ENCODE measurements at places on chromosomes 7 and 10.
A peak's percentile ranks its signal among the peaks of the same experiment; 100 is the strongest.

DNA sequence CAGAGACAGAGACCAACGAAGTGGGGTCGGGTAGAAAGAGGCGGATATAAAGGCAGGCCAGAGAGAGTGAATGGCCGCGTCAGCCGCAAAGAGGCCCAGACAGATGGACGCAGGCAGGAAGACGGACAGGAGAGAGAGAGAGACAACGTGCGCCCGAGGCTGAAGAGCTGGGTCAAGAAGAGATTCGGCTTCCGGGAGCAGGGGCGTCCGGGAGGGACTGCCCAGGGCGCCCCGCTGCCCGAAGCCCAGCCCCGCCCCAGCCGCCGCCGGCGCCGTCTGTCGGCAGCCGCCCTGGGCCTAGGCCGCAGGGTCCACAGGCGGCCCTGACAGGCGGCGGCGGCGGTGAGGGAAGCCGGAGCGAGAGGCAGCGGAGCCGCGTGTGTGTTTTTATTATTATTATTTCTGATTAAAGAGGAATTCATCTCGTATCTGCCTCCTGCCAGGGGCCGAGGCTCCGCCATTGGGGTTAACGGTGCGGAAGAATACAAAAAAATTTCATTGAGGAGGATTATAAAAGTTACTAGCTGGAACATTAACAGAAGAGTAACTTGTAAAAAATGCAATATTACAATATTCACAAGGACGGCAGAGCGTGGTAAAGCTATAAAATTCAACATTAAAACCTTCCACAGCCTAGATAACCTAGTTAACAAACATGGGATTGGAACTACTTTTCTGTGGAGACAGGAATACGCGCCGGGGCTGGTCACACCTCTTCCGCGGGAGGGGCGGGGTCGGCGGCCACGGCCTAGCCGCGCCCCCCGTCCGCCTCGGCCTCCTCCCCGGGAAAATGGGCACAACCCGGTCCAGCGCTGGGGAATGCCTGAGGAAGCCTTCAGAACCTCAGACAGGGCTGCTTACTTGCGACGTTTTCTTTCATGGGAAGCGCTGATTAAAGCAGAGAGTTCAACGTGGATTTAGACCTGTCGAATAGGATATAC, 29.7 kb upstream of the PAX2 start:
- DNase-seq: no peak

DNA sequence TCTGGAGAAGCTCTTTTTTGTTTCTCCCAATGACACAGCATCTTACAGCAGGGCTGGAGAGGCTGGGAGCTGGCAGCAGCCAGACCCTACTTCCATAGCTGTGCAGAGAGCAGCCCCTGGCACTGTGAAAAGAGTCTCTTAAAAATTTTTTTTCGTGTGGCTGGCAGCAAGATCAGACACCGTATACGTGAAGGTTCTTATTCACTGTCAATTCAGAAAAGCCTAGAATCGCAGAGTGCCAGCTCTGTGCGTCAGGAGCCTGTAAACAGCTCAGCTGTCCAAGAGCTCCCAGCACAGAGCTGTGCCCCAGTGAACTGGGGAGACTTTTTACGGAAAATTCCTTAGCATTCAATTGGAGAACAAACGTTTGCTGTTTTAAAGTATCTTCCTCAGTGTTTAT, 6.5 kb downstream of the BAG3 start:
- no peak for DNase-seq

DNA sequence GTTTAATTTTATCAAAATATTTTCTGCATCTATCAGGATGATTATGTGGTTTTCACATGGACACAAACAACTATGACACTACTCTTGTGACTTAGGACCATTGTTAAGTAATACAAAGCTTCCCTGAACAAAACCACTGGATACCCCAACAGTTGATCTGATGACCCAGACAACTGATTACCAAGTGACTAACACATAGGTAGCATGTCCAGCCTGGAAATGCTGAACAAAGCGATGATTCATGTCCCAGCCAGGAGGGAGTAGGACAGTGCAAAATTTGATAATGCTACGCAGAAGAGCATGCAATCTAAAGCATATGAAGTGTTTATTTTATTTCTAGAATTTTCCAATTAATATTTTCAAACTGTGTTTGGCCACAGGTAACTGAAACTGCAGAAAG, 8.9 kb upstream of the PNLIP start:
- DNase-seq: no peak

DNA sequence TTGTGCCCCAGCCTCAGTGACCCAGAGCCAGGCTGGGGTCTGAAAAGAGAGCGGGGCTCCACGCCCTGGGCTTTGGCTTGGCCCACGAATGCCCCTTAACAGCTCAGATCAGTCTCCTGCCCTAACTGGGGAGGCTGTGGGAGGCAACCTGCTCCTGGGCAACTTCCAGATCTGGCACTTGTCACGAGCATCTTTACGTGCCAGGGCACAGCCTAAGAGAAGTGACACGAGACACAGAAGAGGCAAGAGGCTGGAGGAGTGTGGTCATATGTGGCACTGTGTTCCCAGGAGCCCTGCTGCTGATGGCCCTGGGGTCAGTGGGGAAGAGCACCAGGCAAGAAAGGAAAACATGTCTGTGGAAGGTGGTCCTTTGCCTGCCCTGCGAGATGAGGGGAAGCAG, 97.8 kb upstream of the BTBD16 start:
- no peak for DNase-seq

GRCh38 chr10:129660569-129660968, 193.5 kb downstream of the MGMT start:
- no peak for DNase-seq

DNA sequence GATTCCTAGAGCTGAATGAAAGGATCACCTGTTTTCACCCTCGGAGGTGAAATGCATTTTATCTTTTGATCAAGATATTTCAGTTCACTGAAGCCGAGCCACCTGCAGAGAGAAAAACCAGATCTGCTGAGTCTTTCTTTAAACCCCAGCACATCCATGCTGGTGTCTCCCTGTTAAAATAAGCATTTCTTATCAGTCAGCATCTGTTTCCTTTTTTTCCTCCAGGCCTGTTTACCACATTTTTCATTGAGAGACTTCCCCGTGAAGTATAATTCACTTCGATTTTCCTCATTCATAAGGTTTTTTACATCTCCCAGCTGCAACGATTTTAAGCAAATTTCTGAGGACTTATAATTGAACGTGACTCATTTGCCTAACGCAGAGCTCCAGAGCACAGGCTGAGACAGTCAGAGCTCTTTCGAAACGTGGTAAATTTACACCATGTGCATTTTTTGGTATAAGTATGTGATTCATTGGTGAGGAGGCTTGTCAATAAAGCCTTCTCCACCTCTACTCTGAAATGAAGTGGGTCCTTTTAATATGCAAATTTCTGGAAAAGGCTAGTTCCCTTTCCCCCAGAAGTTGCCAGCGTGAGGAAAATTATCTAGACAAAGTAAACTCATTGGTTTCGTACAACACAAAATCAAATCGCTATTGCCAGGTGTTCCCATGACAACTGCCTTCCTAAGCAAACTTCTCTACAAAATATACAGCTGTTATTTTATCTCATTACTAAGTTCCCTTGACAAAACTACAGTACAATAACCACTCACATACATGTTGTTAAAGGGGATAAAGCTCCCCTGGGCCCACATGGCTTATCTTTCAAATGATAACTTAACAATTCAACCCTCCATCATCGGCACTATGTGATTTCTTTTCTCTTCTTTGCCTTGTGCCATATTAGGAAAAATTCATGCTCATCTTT, 374.8 kb upstream of the AKR1E2 start:
- DNase-seq: no peak

DNA sequence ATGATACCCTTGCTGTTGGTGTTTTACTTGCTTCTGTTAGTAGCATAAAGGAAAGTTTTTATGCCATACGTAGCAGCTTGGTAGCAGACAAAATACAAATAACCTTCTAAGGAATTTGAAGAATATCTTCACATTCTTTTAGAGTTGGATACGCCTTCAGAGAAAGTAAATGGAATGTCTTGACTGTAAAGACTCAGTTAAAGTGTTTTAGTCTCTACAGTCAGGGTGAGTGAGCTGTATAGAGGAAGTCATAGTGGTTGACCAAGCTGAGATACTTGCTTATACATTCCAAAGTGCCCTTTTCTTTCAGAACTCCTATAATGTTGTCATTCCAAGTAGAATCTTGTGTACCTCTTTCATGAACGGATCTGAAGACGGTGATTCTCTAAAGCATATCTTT, 37.7 kb downstream of the RABGEF1 start:
- DNase-seq: no peak

DNA sequence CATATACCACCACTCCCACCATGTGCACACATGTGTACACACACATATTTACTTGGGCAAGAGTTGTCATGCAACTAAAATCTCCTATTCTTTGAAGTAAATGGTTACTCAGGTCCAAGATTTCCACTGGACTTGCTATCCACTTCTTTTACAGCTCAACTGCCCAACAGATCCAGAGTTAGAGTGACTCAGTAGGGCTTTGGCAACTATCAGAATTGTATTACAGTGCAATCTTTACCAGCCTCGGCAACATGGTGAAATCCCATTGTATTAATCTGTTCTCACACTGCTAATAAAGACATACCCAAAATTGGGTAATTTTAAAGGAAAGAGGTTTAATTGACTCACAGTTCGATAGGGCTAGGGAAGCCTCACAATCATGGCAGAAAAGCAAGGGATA, 51.9 kb upstream of the ABLIM1 start:
- DNase-seq: no peak

- DNase-seq: no peak
Measured at GRCh38 chr10:126422567-126422966, 34.3 kb upstream of the ADAM12 start.

DNA sequence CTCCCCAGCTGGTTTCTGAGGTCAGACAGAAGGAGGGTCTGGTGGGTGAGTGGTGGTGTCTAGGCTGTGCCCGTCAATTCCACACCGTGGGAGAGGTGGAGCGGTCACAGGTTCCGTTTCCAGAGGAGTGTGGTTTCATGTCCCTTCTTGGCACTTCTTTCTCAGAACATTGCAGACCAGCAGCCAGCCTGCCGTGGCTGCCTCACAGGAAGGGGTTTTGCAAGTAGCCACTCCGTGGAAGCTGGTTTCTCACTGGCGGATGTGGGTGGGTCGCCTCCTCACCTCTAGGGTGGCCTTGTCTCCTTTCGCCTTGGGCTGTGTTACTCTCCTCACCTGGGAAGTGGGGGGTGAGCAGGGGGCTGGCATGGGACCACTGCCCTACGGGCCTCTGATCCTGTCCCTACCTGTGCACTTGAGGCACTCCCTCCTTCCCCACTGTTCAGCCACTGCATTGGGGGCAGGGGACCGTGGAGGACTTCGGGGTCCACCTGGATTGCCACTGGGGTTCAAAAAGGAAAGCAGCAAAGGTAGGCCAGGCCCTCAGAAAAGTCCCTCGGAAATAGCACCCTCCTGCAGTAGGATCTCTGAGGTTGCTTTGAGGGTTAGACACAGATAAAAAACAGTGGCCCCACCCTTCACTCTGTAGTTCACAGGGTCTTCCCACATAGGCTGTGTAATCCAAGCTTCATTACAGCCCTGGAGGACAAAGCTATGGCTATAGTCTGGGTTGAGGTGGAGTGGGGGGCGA, 33.9 kb downstream of the TSPAN14 start:
- peak; percentile 35 for DNase-seq

GRCh38 chr10:99938563-99938962, 71.2 kb downstream of the DNMBP start:
- no peak for DNase-seq

- no peak for DNase-seq
Measured at GRCh38 chr10:77546042-77546441, 91.6 kb downstream of the KCNMA1 start.

Data from activated CD8-positive, alpha-beta memory T cell treated with anti-CD3 and anti-CD28 coated beads for 1 hour (primary cell).